Activated T-helper 1 cell treated with Interleukin-2 at 50 U/mL for 16 hours (primary cell): ENCODE measurements at places on chromosomes 5 and 9.

DNA sequence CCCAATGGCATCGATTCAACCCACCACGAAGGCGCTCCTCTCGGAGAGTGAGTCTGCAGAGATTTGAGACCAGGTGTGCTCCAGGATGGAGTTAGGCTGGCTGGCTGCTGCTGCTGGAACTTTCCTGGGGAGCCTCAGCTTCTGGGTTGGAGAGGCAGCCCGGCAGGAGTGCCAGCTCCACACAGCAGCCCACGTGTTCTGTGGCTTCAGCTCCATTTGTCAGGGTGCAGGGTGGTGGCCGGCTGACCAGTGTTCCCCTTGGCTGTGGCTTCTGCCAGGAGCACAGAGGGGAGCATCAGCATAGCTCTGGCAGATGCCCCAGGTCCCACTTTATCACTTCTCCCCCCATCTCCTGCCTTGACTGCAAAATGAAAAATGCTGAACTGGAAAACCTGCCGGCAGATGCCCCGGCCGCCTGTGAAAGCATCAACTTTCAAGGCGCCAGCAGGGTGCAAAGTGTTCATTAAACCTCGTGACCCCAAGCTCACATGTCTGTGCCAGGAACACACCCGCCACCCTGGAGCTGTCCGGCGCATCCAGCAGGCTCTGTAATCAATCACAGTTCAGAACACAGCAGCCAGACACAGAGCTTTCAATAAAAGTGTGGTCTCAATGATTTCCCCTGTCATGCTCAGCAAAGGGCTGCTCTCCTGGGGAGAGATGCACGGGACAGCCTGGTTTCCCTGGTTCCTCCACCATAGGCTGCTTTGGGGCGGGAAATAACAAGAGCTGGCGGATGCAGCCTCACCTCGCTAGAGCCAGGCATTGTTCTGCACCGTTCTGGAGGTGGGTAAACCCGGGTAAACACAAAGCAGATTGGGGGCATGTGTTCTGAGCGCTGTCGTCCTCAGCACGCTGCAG lies 53.2 kb downstream of the TRIP13 start:
- DNase-seq, result no peak

DNA sequence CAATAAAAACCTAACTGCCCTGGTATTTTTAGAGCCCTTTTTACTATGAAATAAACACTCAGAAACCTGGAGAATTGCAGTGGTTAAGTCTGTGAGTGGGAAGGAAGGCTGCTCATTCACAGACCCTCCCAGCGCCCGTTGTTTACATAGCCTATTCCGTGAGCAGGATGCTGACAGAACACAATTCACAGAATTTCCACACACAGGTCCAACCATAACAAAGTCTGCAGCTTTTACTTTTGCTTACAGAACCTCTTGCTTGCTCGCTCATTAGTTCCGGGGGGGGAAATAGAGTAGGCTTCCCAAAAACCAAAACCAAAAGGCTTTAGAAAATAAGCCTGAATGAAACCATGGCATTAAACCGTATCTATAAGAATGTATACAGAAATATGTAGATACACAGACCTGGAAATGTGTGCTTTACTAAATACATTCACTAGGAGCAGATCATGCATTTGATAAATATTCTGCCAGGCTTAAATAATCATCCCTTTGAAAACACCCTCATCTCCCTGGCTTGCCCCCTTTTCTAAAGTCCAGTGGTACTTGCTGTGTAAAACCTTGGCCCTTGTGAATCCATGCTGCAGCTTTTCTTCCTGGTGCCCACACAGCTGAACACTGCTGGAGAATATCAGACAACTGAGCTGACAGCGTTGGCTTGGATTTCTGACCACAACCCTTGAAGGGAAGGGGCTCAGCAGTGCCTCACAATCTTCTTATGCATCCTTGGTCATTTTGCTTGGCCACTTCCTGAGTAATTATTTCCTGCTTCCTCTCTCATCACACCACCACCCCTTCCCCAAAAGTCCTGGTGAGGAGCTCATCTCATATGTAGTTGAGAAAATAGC lies 128.0 kb downstream of the FANCC start:
- DNase-seq, result no peak

DNA sequence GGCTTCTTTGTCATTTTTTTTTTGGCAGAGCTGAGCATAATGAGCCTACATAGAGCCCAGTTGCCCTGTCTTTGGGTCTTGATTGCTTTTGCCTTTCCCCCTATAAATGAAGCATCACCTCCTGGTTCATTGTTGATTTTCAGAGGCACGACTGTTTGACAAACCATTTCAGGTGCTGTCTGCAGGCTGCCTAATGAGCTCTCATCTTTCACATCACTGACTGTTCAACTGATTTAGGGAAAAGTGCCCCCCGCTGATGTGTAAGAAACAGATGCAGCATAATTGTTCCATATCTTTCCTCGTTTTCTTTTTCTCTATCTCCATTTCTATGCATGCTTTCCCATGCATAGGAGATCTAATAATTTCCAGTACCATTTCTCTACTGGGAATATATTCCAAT lies 338.6 kb downstream of the TMEM38B start:
- DNase-seq, result no peak

- DNase-seq, result no peak
Measured at GRCh38 chr9:31574006-31574765, 810.3 kb upstream of the ACO1 start.

- no peak for DNase-seq
Measured at GRCh38 chr5:8436924-8437323, 568.0 kb downstream of the MTRR start.

DNA sequence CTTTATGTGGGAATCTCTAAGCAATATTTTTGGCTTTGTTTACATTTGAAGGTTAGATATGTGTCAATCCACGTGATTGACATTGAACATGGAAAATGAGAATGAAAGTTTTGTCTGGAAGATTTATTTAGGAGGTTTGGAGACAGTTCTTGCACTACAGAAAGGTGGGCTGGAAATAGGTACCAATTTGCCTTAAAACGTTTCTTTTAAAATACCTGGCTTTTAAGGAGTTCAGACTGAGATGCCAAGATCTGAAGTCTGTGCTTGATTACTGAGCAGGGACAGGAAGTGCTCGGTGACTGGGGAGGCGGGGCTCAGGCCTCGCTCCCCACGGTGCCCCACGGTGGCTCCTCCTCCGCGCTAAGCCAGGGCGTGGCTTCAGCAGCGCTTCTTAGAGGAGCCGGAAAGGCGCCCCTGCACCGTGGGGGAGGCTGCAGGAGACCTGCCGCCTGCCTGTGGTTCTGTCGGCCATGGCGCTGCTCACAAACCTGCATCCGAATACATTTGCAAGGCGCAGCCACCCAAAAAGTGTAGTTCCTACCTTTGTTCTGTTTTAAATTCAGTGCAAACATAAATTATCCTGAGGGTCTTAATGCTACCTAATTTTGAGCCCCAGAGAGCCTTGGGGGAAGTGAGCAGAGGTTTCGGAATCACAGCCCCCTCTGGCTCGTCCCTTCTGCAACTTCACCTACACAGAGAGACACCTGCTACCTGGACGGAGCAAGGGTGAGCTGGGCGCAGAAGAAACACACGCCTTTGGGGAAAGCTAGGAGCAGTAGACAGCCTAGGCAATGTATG lies 49.2 kb downstream of the USP20 start:
- DNase-seq, result peak; percentile 93

GRCh38 chr9:119221276-119221675 lies 148.0 kb downstream of the BRINP1 start:
- DNase-seq, result no peak

DNA sequence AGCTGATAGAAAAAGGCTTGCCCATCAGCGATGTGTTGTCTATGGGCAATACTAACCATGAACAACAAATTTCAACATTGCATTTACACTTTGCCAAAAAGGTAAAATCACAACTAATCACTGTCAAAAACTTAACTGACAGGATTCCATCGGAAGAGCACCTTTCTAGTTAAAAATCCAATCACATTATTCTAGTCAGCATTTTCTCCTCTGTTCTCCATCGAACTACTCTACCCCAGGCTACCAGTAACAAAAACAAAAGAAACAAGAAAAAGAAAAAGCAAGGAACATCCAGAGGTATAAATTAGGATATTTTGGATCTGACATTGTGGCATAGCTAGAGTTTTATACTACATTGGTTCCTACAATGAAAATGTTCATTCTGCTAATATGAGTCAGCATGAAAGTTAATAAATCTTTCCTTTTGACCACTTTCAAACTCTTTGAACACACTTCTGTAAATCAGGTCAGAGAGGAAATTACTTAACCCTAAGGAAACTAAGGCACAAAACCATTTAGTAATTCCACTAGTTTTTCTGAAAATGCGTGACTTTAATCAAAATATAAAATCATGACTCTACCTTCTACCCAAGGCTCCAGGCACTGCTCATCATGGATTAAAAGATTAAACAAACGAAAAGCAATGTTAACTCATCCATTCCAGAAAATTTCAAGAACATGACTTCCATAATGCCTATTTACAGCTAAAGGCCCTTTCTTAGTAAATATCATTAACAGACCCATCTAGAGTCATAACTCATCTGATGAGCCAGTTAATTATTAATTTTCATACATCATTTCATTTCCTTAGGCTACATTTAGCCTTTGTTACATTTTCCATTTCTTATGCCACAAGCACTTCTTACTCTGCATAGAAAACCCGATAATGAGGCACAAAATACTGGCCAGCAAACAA lies 10.2 kb downstream of the GLIS3 start:
- DNase-seq, result no peak

DNA sequence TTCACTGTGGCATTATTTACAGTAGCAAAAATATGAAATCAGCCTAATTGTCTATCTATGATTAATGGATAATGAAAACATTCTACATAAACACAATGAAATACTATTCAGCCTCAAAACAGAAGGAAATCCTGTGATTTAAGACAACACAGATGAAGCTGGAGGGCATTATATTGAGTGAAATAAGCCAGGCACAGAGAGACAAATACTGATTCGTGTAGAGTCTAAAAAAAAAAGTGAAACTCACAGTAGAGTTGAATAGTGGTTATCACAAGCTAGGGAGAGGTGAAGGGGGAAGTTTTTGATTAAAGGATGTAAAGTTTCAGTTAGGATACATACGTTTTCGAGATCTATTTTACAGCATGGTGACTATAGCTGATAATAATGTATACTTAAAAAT lies 122.2 kb downstream of the ADAMTS6 start:
- DNase-seq, result no peak

DNA sequence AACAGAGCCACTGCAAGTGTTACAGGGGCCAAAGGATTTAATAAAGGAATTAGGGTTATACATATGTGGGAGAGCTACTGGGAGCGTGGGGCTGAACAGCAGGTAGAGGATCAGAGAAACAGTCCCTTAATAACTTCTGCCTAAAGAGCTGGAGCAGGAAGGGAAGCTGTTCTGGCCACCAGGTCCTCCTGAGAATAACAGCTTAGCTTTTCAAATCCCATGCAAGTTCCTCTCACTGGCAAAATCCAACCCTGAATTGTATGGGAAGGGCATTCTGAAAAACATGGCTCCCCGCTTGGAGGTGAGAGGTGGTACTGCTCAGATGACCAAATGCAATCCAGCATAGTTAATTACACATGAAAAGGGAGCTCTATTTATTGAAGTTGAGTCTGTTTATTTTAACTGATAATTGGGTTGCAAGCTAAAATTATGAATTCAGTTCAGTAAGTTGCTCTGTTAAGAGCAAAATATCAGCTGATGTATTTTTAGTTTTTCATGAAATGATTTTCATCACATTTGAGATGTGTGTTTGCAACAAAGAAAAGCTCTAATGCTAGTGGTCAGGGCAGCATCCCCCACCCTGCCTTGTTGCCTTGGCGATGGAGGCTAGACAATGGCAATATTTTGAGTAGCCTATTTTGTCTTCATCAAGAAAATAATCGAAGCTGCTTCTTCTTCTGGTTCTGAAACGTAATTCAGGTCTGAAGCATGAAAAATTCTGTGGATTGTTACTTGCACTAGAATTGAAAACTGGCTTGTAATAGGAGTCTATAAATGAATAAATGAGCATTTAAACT lies 58.4 kb upstream of the SH3GL2 start:
- DNase-seq, result no peak

- no peak for DNase-seq
Measured at GRCh38 chr9:84694248-84694647, 24.7 kb downstream of the NTRK2 start.

GRCh38 chr5:128014578-128014977 lies 69.0 kb upstream of the SLC12A2 start:
- no peak for DNase-seq

GRCh38 chr5:122500245-122501088 lies 188.4 kb downstream of the SNCAIP start:
- DNase-seq, result no peak

DNA sequence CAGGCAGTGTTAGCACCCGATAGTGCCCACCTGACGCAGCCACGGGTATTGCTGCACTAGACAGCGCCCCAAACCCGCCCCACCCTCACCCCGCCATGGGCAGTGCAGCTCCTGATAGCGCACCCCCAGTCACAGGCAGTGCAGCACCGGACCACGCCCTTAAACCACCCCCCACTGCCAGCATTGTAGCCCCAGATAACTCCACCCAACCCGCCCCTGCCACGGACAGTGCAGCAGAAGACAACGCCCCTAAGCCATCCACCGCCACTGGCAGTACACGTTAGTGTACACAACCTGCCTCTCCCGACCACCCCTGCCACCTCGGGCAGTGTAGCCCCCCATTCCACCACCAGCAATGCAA lies 825 bp upstream of the PCAT7 start:
- DNase-seq, result no peak

GRCh38 chr5:154375329-154376008 lies 70.3 kb upstream of the SAP30L start:
- no peak for DNase-seq

DNA sequence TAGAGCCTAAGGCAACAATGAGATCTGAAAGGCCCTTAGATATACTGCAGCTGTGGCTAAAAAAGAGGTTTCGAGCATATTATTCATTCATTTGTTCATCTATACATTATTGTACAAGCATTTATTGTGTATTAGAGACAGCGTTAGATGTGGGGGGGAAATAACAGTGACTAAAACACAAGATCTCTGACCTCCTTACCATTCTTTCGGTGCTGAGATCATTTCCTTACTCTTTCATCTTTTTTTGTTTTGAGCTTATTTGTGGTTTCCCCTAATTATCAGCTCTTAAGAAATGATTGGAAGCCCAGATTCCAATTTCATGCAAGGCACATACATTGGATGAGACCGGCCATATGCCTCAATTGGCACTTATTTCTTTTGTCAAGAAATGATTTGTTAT lies 113.2 kb downstream of the SEC61B start:
- DNase-seq, result no peak

DNA sequence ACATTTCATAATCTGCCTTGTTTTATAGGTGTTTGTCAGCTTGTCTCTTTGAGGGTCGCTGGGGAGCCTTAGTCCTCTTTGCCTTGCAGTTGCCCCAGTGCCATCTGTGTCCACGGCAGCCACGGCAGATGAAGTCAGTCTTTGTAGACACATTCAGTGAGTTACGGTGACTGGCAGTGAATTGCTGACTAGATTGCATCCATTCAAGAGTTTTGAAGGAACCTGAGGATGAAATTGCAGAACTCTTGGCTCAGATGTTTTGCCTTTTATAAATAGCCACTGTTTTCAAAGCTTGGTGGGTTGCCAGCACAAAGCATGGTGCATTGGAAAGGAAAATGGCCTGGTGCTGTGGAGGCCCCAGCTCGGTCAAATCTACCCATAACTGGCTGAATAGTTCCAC lies 125.6 kb downstream of the TRIO start:
- no peak for DNase-seq

GRCh38 chr5:20040901-20041300 lies 52.9 kb upstream of the CDH18 start:
- no peak for DNase-seq
